CD8-positive, alpha-beta memory T cell (primary cell): ENCODE measurements at places on chromosomes 5 and 9. TPM values are rescaled to one million over a fixed set of nuclear protein-coding genes. Genes with fewer than 3 reads are reported as not detected.

DNA sequence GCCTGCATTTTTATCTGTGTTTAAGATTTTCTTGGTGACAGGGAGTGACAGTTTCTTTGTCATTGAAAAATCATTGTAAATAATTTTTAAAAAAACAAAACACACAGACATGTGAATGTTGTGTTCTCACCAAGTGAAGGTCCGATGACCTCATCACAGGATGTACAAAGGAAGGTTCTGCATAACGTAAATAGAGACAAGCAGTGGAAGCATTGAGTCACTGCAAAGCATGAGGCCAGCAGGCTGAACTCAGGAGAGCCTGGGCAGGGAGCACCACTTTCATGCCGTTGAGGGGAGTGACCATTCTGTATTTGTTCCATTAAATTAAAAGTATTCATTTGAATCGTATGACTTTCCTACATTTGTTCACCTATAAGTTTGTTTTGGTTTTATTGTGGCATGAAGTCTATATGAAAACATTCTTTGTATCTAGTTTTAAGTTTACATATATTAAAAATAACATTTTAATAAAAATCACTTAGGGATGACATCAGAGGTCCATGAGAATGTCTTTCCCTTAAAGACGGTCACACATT, 70.4 kb upstream of the TLE1 start:
- DNase-seq: no peak

- no peak for DNase-seq
Observed at GRCh38 chr5:169190849-169191248, 110.1 kb downstream of the SLIT3 start.

- no peak for DNase-seq
Observed at GRCh38 chr5:94174748-94175411, 433.5 kb upstream of the POU5F2 start.

DNA sequence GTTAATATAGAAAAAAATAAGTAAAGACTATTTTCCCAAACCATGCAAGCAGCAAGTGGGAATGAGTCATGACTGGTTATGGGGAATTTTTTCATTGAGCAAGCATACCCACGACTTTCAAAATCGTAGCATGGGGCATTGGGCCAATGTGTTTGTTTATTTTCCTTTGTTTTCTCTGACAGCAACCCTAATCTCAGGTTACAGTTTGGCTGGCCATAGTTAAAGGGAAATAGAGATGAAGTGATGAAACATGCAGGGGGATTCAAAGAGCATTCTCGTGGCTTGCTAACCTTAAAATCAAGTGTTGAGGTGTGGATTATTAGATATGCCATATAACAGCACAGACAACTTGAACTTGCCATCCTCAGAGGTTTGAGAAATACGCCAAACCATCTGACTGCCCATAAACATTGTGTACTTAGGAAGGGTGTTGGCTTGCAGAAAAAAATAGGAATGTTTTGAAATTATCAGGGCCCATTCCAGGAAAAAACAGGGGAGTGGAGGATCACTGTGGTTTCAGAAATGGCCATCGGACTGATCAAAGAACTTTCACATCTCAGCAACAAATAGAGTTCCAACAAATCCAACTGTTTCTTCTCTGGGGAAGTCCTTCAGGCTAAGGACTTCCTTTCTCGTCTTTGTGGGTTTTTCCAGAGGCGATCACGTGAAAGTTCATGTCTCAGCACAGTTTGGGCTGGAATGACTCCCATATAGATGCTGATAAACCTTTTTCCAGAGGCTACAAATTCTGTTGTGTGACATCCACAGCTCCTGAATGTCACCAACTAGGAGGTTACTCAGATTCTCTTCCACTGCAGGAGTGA, 259.1 kb downstream of the SYK start:
- DNase-seq: no peak

DNA sequence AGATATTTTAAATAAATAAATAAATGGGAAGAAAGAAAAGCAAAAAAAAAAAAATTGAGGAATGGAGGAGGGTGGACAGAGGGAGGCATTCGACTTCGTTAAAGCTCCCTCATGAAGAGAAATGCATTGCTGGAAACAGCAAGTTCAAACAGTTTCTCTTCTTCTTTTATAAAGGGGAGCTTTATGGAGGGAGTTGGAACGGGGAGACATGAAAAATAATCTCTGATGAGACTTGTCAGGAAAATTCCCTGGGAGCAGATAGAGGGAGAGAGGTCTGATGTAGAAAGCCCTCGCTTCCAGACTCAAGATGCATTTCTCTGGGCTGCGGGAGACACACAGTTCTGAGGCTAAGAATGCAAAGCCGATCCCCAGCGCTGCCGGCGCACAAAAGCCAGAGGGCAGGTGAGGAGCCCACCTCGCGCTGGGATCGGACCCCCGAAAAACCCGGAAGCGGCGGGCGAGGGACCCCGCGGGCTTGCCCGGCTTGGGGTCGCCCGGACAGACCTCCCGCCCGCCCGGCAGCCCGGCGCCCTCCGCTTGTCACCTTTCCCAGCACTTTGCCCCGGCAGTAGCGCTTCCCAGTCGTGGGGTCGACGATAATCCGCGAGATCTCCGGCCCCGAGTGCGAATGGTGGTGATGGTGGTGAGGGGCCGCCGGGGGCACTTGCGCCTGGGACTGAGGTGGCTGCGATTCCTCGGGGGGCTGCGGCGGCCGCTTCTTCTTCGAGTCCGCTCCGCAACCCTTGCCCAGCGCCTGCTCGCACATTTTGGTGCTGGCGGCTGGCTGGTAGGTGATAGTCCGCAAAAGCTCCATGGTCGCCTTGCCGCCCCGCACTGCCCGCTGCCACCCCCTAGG, 512 bp downstream of the PLK2 start:
- DNase-seq: no peak

DNA sequence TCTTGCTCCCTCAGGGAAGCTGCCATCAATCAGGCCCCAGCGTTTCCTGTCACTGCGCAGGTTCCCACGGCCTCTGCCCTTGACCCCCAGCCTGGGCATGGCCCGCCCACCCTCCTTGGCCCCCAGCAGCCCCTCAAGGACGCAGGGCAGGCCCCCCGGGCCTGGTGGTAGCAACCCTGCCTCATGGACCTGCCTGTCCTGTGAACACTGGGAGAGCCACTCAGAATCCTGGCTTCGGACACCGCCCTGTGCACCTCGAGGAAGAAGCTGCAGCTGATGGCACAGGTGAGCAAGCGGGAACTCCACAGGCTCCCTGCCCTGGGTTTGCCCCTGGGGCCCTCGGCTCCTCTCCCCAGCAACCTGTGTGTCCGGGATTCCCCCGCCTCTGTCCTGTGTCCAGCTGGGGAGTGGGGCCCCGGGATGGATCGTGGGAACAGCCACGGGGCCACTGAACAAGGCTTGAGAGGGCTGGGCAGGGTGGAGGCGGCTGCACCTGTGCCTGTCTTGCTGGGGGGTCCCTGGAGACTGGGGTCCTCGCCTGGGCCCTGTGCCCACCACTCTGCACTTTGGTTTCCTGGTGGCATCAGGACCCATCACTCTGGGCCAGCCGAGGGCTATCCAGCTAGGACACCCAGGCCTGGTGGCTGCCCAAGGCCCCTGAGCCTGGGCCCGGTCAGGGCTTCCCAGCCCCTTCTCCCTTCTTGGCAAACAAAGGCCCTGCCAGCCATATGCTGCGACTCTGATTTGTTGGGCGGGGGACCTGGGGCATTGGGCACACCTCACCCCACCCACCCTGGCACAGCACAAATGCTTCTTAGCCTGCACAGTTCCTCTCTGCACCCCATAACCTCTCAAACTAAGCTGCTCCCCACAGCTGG, 33.5 kb upstream of the EGFL7 start:
- DNase-seq: no peak

DNA sequence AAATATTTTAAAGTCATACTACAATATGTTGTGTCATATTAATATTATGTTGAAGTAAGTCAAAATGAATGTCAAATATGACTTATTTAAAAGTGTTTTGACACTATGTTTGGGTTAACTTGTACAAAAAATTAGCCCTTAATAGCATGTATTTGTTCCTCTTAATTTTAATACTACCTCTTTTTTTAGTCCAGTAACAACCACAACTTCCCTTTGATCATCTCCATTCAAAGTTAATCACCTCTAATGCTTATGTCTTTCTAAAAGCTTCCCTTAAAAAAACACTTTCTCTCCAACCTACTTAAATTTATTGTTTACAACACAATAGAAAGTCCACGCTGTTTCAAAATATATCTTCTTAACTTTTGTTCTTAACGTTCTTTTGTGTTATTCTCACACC, 9.6 kb downstream of the SLCO4C1 start:
- DNase-seq: no peak

- DNase-seq: no peak
Observed at GRCh38 chr5:74693191-74693590, 8.2 kb downstream of the HEXB start.

DNA sequence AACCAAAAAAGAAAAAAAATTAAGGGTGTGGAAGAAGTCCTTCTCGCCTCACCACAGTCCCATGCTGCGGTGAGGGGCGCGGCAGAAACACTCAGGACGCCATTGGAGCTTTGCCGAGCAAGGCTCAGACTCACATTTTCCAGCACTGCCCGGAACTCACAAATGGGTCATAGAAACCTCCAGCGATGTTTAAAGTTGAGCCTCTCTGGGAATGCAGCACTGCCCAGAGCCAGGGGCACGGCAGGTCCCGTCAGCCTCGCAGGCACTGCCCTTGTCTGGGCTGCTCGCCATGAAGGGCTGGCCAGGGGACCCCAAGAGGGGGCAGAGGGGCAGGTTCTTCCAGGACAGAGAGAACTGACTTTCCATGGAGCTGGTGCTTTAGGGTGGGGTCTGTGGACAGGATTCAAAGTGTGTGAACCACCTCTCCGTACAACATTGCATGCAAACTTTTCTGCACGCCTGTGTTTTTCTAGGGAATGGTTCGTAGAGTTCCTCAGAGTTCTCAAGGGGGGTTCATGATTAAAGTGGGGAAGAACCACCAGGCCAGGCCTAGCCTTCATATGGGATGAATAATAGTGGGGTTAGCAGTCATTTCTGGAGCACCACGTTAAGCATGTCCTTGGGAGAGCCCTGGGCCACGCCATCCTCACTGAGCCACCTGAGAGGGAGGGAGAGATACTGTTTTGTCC, 38.4 kb downstream of the PRRX2 start:
- DNase-seq: no peak

DNA sequence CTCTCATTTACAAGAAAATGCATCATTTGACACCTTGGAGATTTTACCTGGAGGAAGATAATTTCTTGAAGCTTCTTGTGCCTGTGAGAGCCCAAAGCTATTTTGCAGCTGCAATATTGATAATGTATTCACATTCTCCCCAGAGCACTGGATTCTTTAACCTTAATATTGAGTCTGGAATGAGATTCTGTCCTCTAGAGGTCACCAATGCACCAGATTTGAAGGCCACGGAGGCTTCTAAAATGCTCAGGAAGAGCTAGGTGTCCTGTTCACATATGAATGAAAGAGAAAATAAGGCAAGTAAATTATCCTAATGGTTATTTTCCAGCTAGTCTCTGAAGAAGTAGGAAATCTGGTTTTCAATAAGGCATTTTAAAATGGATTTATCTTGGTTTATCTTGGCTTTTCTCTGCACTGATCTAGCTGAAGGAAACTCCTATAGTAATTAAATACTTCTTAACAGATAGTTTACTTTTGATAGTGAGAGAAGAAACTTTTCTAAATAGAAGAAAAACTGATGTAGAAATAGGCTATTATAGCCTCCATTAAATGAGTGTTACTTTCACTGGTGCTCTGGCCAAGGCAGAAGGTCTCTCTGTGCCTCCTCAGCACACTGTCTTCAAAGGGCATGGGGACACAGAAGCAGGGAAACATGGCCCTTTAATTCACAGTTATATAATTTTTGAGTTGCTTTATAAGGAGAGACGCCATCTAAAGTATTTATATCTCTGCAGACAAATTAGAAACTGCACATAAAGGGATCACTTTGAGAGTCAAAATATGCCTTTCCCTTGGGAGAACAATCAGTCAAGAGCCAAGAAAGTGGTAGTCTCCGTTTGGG, 297.0 kb upstream of the ACTBL2 start:
- no peak for DNase-seq

DNA sequence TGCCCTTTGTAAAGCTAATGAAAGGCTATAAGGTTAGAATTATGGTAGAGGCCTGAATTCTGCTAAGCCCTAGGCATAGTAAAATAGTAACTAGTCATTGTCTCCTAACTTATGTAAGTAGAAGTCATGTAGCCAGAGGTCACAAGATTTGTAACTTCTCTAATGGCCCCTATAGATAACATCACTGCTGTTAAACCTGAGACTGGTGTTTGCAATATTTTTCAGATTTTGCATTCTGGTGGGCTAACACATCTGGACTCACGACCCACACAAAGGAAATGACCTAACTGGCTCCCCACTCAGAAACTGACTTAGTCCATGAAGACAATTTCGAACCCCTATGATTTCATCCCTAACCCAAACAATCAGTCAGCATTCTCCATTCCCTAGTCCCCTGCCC, 37.2 kb upstream of the TTC39B start:
- DNase-seq: no peak

- DNase-seq: no peak
Observed at GRCh38 chr9:80233906-80234305, 662.1 kb downstream of the TLE4 start.

DNA sequence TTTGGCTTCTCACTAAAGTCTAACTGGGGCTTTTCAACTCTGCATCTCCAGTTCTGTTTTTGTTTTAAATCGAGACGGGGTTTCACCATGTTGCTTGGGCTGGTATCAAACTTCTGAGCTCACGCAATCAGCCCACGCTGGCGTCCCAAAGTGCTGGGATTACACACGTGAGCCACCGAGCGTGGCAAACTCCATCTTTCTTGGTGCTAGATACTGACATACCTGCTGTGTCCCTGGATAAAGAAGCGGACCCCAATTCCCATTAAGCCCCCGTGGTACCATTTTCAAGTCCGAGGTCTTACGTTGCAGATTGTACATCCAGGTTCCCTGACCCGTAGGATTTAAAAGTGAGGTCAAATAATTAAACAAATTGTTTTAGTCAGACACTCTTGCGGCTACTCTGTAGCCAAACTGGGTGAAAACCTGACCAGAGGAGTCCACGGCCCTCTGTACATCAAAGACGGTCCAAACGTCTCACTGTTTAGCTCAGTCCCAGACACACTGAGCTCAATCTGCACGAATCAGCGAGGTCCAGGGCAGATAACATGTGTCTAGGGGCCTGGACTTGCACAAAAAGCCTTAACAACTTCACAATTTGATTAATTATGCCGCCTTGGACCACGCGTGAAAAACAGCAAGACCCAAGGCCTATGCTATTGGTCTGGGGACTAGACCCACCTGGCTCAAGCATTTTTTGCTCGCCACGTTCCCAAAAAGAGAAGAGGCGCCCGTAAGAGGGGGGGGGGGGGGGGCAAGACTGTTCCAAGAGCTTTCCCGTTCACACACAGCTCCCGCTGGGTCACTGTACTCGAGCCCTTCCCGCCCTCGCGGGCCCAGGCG, 727 bp upstream of the DNAJA1 start:
- DNase-seq: no peak

DNA sequence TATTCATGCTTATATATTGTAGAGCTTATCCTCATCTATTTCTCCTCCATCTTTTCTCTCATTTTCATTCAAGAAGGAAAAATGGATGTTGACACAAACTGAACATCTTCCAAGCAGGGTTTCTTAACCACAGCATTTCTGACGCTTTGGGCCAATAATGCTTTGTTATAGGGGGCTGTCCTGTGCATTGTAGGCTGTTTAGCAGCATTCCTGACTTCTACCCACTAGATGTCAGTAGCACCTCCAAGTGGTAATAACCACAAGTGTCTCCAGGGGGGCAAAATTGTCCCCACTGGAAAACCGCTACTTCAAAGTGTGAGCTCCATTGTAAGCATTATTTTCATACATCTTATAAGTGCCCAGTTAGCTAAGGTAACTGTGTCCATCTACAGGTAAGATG, 2.6 kb upstream of the TXNDC8 start:
- DNase-seq: no peak

- DNase-seq: peak; percentile 55
Observed at GRCh38 chr5:149381986-149382338, 2.9 kb upstream of the IL17B start.

APC gene
- 23.1 TPM for total RNA-seq

SLC45A2 gene
- total RNA-seq: not detected

TRPM6 gene
- total RNA-seq: not detected
